ENCODE measurements at places on chromosomes 1 and 21.

DNA sequence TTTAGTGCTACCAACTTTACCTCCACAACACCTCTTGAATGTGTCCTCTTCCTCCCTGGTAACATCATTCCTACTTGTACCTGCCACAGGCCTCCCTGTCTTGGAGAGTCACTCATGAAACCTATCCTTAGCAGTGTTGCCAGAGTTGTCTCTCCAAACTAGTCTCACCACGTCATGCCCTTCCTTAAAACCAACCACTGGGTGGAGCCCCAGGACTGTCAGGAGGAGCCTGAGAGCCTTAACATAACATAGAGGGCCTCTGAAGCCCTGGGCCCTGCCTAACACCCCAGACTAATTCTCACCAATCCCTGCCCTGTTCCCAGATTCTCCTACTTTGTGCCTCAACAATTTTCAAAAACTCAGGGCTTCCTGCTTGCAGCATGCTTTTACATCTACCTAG is 65.3 kb downstream of the ZNF697 start:
- DNase-seq = peak; percentile 62

DNA sequence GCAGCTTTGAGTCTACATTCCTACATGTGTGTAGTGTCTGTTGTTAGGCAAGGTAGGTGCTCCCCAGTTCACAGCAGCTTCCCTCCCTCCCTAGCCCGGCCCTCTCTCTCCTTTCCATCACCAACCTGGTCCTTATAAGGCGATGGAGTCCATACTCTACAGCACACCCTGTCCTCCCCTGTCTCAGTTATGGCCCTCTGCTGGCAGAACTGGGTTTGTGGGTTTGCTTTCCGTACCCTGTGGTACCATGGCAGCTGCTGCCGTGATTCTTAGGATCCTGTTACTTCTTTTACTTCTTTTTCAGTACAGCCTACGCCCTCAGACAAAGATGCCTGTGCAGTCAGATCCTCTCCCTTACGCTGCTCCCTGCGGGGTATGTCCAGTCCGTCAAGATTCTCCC is 31.7 kb downstream of the AK5 start:
- DNase-seq = peak; percentile 56

DNA sequence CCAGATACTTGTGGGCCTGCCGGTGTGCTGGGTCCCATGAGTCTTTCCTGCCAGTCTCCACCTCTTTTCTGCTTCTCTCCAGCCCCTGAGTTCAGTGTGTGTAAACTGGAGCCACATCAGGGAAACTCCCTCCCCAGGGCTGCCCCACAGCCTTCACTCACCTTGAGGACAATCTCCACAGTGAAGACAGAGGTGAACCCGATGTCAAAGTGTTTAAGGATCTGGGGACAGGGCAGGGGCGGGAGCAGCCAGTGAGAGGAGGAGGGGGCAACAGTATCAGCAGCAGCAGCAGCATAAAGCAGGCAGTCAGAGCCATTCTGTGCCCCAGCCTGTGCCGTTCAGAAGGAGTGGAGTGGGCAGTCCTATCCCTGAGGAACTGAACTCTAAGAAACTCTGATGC is 43.2 kb downstream of the CACNA1S start:
- no peak for DNase-seq

- DNase-seq = no peak
Measured at GRCh38 chr1:54379555-54380289, 26.5 kb downstream of the SSBP3 start.

GRCh38 chr1:183567584-183567983 is 22.7 kb downstream of the NCF2 start:
- no peak for DNase-seq

GRCh38 chr1:215932558-215932957 is 365.5 kb downstream of the KCTD3 start:
- DNase-seq = no peak

- DNase-seq = no peak
Measured at GRCh38 chr1:25437672-25438071, 7.0 kb downstream of the MACO1 start.

GRCh38 chr1:210654176-210654981 is 325.7 kb downstream of the HHAT start:
- no peak for DNase-seq

- DNase-seq = peak; percentile 71
Measured at GRCh38 chr1:207579436-207579799, 65.5 kb upstream of the CR1L start.

DNA sequence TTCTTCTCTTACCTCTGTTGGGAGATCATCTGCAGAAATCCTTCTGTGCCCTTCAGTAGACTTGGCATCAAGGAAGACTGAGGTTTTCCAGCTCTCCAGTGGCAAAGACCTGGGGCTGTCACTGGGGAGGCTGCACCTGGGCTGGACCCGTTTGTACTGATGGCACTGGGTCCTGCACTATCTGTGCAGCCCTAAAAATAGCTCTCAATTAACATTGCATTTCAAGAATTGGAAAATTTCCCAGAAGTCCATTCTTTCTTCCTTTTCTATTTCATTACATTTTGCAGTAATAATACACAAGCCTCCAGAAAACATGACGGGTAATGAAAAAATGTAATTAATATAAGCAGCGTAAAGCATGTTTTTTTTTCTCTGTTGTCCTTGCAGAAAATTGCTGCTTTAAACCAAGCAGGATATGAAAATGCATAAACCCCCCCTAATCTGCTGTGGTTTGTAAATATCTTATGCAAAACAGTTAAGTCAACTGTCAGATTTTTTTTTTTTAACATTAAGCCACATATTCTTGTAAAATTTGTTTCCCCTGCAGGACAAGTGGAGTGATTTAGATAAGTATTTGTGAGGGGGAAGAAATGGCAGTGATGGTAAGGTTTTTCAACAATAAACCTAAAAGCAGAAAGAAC is 64.9 kb downstream of the LMO4 start:
- DNase-seq = no peak

DNA sequence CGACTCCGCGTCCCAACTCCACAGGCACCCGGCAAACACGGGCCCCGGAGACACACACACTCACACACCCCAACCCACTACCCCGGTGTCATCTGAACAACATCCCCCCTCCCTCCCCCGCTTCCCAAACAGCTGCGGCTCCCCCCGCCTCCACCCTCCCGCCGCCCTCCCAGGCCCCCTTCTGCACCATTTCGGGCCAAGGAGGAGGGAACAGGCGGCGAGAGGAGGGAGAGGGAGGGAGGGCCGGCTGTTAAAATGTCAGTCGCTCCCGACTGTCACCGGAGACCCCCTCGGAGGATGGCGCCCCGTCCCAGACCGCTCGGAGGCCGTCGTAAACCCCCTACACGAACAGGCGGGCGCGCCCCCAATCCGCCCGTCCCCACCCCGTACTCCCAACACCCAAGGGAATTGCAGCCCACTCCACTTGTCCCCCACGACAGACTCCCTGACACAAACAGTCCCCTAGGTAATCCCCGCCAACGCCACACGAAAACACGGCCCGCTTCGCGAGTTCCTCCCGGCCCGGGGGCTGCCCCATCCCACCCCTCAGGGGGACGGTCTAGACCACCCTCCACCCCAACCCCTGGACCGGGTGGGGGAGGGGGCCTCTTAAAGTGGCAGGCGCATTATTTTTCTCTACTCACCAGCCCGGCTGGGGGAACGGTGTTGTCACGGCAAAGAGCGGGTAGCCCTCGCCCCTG is 583 bp downstream of the MEF2D start:
- DNase-seq = no peak

GRCh38 chr1:157085421-157085820 is 14.2 kb downstream of the ETV3L start:
- DNase-seq = no peak

DNA sequence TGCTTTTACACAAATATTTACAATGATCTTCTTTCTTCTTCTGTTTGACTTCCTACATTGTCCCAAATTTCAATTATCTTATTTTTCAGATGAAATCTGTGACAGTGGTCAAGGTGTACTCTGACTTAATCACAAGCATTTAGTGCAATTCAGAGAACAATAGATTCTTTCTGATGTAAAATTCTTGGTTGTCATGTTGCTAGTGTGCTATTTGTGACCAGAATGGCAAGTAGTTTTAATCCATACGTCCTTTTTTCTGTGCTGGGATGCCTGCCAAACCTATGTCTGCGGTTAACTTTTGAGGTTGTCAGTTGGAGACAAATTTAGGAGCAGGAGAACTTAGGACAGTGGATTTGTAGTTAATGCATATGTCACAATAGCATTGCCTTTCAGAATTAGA is 31.0 kb downstream of the NCAM2 start:
- DNase-seq = no peak

DNA sequence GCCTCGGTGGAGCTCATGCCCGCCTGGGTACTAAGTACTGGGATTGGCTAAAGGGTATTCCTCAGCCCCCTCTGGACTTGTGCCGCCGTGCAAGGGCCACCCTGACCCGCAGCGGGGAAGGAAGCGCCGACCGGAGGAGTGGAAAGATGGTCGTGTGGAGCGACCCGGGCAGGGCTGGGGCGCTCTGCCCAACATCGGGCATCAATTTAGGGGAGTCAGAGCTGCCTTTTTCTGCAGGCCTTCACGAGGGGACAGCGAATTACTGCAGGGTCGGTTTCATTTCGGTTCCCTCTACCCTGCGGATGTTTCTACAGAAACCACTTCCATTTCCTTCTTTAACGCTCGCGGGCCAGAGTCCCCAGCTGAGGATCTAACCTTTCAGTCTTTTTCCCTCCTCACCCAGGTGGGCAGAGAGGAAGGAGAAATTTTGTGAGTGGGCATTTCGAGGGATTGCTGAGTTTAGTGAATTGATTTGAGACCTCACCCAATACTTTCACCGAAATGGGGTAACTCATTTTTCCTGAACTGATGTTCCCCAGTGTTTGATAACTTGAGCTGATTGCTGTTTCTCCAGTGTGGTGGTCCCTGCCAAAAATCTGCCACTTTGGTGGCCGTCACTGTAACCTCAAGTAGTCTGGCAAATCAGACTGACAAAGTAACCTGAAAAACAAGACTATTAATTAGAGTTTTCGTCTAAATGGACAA is 1.1 kb downstream of the TOR1AIP1 start:
- DNase-seq = no peak

GRCh38 chr1:162303004-162303344 is 73.7 kb downstream of the SPATA46 start:
- no peak for DNase-seq

DNA sequence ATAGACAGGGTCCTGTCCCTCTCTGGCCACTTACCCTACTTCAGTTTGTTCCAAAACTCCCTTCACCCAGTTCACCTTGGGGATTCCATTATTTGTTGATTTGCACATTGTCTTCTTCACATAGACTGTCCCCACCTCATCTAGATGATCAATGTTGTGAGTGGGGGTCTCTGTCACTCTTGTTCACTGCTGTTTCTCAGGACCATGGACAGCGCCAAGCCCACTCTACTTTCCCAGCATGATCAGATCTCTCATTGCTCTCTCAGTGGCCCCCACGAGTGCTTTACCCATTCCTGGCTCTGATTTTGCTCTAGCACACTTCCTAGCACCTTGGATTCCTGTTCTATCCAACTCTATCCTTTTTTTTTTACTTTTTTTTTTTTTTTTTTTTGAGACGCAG is 45.4 kb upstream of the IGSF21 start:
- no peak for DNase-seq

- DNase-seq = no peak
Measured at GRCh38 chr21:24205319-24205718, 1402.0 kb downstream of the MRPL39 start.

GRCh38 chr1:171814692-171815091 is 26.6 kb upstream of the DNM3 start:
- no peak for DNase-seq

DNA sequence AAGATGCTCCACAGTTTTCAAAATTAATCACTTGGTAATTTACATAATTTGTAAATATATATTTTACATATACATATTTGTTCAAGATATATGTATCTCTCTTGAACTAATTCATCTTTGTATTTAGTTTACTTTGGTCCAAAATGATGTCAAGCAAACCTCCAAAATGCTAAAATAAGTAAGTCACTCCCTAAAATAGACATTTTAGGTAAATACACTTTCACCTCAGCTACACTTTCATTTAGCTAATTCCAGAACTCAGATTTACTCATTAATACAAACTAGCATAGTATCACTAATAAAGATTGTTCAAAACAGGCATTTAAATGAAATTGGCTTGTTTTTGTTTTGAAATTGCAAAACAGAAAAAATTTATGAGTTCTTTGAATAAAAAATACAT is 40.6 kb downstream of the AHCTF1 start:
- DNase-seq = no peak

DNA sequence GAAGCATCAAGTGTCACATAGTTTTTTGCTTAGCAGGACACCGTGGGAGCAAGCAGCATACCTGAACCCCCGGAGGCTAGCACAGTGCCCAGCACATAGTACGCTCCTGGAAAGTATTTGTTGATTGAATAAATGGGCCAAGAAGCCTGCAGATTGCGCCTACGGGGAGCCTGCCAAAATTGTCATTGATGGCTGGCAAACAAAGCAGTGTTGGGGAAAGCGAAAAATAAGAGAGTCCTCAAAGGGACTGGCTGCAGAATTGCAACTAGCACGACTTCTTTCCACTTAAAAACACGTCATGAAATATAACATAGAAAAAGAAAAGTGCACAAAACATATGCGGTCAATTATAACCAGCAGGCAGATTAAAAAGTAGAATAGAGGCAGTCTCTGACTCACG is 125.2 kb upstream of the GALNT2 start:
- no peak for DNase-seq

GRCh38 chr1:97254731-97255463 is 533.3 kb downstream of the PTBP2 start:
- no peak for DNase-seq

DNA sequence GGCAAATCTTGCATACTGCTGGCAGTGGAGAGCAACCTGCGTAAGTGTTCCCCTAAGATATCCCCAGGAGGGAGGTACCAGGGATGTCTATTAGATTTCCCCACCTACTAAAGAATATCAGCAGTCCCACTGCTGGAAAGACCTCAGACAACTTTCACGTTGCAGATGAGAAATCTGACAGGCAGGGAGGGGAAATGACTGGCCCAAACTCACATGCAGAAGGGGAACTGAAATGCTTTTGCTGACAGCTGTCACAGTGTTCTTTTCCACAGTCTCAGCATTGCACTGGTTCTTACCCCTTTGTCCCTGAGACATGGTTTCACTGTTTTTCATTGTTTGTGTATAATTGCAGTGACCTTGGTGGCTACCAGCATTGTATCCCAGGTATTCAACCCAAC is 84.8 kb upstream of the ATP1A1 start:
- DNase-seq = no peak

- DNase-seq = no peak
Measured at GRCh38 chr1:211951856-211952255, 83.5 kb downstream of the INTS7 start.

DNA sequence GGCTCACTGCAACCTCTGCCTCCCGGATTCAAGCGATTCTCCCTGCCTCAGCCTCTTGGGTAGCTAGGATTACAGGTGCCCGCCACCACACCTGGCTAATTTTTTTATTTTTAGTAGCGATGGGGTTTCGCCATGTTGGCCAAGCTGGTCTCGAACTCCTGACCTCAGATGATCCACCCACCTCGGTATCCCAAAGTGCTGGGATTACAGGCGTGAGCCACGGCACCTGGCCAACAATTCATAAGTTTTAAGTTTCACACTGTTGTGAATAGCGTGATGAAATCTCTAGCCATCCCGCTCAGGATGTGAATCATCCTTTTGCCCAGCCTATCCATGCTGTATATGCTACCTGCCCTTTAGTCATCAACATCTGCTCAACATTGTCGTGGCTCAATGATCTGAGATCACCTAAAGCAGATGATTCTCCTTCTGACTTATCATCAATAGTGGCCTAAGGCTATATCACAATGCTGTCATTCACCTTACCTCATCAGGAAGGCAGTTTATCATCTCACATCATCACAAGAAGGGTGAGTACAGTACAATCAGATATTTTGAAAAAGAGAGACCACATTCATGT is 2.6 kb downstream of the PFDN2 start:
- DNase-seq = no peak
